ENCODE measurements at places on chromosomes 16 and 17.

DNA sequence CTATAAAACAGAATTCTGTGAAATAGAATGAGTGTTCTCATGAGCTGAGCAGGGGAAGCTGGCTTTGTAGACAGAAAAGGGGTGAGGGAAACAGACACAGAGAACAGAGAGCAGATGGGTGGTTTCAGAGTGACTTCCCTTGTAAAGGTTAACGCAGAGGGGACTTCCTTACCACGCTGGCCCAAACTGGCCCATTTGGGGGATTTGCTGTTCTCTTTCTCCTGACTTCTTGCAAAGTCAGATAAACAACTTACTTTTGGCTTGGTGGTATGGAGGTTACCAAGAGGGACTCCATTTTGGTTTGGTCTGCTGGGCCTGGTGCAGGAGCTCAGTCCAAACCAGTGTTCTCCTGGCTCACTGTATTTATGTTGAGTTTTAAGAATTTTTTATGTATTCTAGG, 48.4 kb downstream of the SEC14L1 start:
- no peak for DNase-seq

- DNase-seq = no peak
Measured at GRCh38 chr16:48394355-48394703, 9.1 kb upstream of the SIAH1 start.

GRCh38 chr16:8641671-8642070, 20.2 kb downstream of the METTL22 start:
- no peak for DNase-seq

DNA sequence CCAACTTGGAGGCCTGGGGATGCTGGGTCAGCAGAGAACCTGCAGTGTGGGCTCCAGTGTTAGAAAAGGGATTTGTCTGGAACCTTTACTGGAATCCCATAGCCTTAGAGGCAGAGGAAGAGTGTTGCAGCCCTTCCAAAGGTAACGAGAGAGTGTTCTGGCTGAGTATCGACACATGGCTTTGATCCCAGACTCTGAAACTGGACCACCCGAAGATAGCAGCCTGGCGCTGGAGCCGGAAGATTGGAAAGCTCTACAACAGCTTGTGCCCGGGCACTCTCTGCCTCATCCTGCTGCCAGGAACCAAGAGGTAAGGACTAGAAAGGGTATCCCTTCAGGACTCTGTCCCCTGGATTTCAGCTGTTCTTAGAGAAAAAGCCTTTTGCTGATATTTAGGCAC, 39.7 kb downstream of the REXO5 start:
- no peak for DNase-seq

GRCh38 chr17:31274252-31274651, 22.8 kb downstream of the OMG start:
- no peak for DNase-seq

DNA sequence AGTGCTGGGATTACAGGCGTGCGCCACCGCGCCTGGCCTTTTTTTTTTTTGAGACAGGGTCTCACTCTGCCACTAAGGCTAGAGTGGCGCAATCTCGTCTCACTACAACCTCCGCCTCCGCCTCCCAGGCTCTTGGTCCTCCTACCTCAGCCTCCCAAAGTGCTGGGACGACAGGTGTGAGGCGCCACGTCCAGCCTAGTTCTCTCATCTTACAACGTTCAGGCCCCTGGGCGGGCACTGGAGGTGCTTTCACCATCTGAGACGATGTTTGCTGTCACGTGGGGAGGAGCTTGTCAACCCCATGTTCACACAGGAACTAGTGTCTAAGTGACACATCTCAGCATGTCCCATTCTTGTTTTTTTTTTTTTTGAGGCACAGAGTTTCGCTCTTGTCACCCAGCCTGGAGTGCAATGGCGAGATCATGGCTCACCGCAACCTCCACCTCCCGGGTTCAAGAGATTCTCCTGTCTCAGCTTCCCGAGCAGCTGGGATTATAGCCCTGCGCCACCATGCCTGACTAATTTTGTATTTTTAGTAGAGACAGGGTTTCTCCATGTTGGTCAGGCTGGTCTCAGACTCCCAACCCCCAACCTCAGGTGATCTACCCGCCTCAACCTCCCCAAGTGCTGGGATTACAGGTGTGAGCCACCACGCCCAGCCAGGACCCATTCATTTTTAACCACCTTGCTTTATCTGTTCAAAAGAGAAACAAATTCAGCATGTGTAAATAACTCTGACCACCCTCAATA, 5.2 kb upstream of the FANCA start:
- no peak for DNase-seq

GRCh38 chr17:40791111-40791510, 8.6 kb downstream of the KRT28 start:
- DNase-seq = no peak

DNA sequence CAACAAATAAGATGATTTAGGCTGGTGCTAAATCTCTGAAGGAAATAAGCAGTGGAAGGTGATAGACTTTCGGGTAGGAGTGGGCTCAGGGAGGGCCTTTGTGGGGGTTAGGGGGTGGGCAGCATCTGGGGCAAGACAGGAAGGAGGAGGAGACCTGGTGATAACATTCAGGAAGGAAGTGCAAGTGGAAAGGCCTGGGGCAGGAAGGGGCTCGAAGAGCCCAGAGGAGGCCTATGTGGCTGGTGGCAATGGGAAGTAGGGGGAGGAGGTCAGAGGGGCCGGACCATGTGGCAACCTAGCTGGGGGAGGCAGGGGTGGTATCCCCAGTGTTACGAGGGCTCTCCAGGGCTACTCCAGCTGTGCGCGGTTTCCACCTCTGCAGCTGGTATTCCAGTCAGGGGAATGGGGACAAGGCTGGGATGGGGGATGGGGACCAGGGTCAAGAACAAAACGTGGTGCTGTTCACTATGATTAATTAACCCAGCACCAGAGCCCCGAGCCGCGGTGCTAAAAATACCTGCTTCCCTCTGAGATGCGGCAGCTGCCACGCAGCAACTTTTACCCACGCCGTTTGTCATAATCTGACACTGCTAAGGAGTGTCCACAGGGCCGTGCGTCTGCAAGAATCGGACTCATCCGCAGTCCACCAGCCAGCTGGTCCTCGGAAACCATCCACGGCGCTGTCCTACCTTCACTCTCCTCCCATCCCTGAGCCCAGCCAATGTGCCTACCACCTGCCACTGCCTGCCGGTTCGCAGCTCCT, 5.2 kb upstream of the CCDC182 start:
- DNase-seq = no peak

DNA sequence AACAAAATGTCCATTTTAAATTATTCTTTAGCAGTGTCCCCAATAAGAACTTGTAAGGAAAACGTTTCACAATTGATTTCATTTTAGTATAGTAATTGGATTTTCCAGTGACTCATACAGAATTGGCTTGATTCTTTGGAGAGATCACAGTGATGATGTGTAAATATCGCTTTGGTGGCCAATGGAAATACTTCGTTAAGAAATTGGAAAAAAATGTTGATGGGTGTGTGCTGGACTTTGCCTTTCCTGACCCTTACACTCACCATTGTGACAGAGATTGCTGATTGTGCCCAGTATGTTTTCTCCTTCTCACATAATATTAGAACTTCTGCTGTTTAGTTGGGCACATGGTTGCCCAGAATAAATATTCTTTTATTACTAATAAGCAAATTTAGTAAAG, 7.4 kb upstream of the EFCAB13 start:
- no peak for DNase-seq

- DNase-seq = no peak
Measured at GRCh38 chr16:64823481-64824075, 298.3 kb downstream of the CDH11 start.

GRCh38 chr17:64736804-64737492, 74.8 kb upstream of the SMURF2 start:
- DNase-seq = peak; percentile 10

DNA sequence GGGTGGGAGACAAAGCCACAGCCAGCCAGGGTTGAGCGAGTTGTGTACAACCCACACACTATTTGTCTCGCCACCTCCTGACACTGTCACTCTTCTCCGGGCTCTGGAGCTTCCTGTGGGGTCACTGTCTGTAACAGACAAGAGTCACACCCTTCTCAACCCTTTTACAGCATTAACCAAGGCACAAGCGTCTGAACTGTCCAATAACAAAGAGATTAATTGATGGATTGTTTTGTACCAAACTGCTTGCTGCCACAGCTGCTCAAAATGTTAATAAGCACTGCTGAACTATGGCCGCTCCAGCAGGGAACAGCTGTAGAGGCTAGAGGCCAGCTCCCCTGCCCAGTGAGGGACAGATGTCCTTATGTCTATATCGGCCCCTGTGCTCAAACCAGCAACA, 25.2 kb upstream of the HYDIN start:
- no peak for DNase-seq

GRCh38 chr17:6545291-6545690, 11.1 kb downstream of the PITPNM3 start:
- DNase-seq = no peak

DNA sequence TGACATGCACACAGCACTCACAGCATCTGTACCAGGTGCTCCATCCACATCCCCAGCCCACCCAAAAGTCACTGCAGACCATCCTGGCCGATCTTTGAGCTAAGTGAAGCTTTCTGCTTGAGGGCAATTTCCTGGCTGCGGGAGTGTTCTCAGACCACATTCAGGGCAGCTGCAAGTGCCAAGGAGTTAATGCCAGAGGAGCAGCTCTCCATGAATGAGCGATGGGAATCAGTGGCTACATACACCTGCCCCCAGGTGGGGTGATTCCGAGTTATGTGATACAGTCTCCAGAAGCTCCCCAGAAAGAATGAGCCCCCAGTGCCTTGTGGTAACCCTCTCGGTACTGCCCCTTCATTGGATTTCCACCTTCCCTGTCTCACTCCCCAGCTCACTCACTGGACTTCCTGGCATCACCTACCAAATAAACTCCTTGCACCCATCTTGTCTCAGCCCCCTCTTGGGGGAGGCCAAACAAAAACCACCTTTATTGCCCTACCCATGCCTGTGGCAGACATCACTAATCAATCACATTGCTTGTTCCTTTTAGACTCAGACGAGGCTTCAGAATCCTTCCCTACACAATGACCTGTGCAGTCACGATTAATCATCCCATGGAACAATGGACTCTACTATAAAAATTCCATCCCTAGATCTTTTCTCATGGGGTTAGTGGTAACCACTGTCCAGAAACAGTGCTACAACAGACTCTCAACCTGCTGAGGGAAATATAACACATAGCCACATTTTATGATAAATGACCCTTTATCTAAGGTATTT, 121.1 kb downstream of the IRX5 start:
- DNase-seq = no peak

- DNase-seq = no peak
Measured at GRCh38 chr16:2529961-2530628, 1.1 kb downstream of the CEMP1 start.

GRCh38 chr17:70185285-70185684, 16.0 kb downstream of the KCNJ2 start:
- DNase-seq = no peak

GRCh38 chr17:33686171-33686570, 393.1 kb upstream of the ASIC2 start:
- DNase-seq = no peak

DNA sequence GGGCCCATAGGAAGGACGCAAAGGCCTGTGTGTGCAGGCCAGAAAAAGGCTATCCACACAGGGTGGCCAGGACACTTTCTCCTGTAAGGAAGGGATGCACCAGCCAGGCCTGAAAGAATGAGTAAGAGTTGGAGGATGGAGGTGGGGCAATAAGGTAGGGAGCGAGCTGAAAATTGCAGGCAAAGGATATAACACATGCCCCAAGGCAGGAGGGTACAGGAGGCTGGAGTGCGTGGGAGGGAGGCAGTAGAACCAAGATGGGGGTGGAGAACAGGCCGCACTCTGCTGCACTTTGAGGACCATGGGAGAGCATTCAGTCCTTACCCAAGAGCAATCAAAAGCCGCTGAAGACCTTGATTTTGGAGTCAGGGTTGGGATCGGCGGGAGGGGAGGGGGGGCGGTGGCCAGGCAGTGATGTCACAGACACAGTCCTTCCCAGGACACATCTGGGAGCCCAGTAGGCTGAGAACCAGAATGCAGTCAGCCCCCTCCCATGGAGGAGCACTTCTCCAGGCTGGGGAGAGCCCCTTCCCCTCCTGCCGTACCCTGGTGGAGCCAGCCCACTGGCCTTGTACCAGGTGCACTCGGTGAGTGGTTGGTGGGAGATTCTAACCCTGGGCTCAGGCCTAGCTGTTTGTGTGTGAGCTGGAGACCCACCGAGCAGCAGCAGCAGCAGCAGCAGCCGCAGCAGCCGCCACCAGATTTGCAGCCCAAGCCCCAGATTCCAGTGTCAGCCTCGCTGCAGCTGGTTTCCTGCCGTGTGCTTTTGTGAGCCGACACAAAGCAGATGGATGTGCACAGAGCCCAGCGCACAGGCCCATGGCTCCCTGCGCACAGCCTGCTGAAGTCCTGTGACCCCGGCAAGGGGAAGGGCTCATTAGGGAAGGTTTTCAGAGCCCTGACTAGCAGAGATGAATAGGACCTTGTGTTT, 17.5 kb downstream of the ANKRD40 start:
- no peak for DNase-seq

DNA sequence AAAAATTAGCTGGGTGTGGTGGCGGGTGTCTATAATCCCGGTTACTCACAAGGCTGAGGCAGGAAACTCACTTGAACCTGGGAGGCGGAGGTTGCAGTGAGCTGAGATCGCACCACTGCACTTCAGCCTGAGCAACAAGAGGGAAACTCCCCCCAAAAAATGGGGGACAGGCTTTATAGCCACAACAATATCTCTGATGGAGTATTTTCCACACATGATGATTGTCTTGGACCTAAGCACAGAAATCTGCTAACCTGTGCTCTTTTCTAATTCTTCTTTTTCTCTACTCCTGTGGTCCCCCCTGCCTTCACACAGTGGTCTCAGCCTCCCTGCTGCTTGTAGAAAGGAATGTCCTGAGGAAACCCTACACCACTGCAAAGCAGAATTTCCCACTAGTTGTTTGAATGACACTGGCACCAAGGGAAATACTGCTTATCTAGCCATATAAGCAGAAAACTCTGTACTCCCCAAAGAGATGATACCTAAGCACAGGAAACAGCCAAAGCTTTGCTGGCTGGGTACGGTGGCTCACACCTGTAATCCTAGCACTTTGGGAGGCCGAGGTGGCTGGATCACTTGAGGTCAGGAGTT, 117.6 kb downstream of the USP31 start:
- no peak for DNase-seq

- no peak for DNase-seq
Measured at GRCh38 chr16:13186813-13187212, 285.4 kb downstream of the SHISA9 start.

GRCh38 chr16:71467810-71468209, 5.8 kb upstream of the ZNF23 start:
- DNase-seq = peak; percentile 7

DNA sequence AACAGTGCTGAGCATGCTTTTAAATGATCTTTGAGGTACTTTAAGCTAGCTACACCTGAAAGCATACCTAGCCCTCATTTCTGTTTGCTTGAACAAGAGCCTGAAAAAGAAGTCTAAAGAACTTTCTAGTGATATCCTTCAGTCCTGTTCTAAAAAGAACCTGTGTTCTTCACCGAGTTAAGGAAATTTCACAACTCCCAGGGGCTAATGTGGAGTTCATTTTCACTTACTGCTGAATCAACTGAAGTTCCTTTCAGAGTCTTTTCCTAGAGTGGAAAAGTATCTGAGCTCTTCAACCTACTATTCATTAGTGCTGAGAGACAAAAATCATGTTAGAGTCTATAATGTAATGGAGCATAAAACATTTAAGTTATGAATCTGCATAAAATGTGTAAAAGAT, 66.9 kb downstream of the CHD9 start:
- no peak for DNase-seq

GRCh38 chr16:87437911-87438610, 45.9 kb downstream of the MAP1LC3B start:
- no peak for DNase-seq

GRCh38 chr17:42832213-42832933, 824 bp upstream of the PSME3 start:
- DNase-seq = no peak

- no peak for DNase-seq
Measured at GRCh38 chr17:1766382-1767135, 4.7 kb downstream of the SERPINF1 start.

Data from activated CD4-positive, alpha-beta T cell treated with anti-CD3 and anti-CD28 coated beads for 24 hours (primary cell).